Brain (organoid and tissue), 16 donors: ENCODE measurements at places on chromosomes 2 and 18. TPM values are rescaled to one million over a fixed set of nuclear protein-coding genes. Genes with fewer than 3 reads are reported as not detected.

REG3A gene
- polyA plus RNA-seq: not detected

EVX2 gene
- polyA plus RNA-seq: 0.14 TPM

SPHKAP gene
- 9.9 TPM for polyA plus RNA-seq

IKZF2 gene
- 1.3 TPM for polyA plus RNA-seq

HMSD gene
- polyA plus RNA-seq: 5.3 TPM

MYOM1 gene
- polyA plus RNA-seq: 3.1 TPM

CCDC178 gene
- polyA plus RNA-seq: 2.8 TPM

DHRS9 gene
- polyA plus RNA-seq: 0.44 TPM

ALK gene
- 0.41 TPM for polyA plus RNA-seq

CDH19 gene
- 0.68 TPM for polyA plus RNA-seq

KCNG2 gene
- polyA plus RNA-seq: 0.20 TPM

IL36B gene
- not detected for polyA plus RNA-seq

PTCD3 gene
- 33.8 TPM for polyA plus RNA-seq

EPAS1 gene
- polyA plus RNA-seq: 80.4 TPM

ITGB6 gene
- not detected for polyA plus RNA-seq

SNORC gene
- 16.9 TPM for polyA plus RNA-seq

LYPD6B gene
- polyA plus RNA-seq: 0.22 TPM

NEB gene
- 8.4 TPM for polyA plus RNA-seq

VIT gene
- polyA plus RNA-seq: 0.20 TPM

GNAL gene
- 2.7 TPM for polyA plus RNA-seq

TUBA3E gene
- polyA plus RNA-seq: not detected

SULT1C2 gene
- polyA plus RNA-seq: not detected

TWIST2 gene
- not detected for polyA plus RNA-seq

MYO5B gene
- polyA plus RNA-seq: 17.7 TPM

SLC9A4 gene
- polyA plus RNA-seq: not detected

LCT gene
- polyA plus RNA-seq: not detected

PAX3 gene
- polyA plus RNA-seq: not detected

POTEC gene
- polyA plus RNA-seq: not detected

GMPPA gene
- polyA plus RNA-seq: 22.0 TPM
